ENCODE measurements at places on chromosomes 1 and 21. TPM values are rescaled to one million over a fixed set of nuclear protein-coding genes. Genes with fewer than 3 reads are reported as not detected.

DNA sequence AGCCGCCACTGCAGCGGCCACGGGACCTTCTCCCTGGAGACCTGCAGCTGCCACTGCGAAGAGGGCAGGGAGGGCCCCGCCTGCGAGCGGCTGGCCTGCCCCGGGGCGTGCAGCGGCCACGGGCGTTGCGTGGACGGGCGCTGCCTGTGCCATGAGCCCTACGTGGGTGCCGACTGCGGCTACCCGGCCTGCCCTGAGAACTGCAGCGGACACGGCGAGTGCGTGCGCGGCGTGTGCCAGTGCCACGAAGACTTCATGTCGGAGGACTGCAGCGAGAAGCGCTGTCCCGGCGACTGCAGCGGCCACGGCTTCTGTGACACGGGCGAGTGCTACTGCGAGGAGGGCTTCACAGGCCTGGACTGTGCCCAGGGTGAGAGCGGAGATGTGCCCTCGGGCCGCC is 11.7 kb downstream of the TNN start:
- H3K27me3 ChIP-seq, result no peaks in the 10 kb centered on the region
- DNase-seq, result no peak
- H3K36me3 ChIP-seq, result no peaks in the 10 kb centered on the region
- H3K4me3 ChIP-seq, result no peak overlapping the region

Gene AGMAT
- total RNA-seq, result 0.33 TPM

DNA sequence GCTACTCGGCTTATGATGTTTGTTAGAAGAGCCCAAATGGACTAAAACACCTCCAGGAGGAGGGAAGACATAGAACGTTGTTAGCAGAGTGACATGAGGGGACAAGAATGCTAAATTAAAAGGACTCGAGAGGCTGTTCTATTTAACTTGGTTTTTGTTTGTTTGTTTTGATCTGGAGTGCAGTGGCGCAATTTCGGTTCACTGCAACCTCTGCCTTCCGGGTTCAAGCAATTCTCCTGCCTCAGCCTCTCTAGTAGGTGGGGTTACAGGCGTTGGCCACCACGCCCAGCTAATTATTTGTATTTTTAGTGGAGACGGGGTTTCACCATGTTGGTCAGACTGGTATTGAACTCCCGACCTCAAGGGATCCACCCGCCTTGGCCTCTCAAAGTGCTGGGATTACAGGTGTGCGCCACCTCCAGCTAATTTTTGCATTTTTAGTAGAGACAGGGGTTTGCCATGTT is 5.1 kb upstream of the HNRNPU start:
- H3K4me3 ChIP-seq, result no peak overlapping the region
- no peak overlapping the region for H3K27ac ChIP-seq
- no peaks in the 10 kb centered on the region for H3K36me3 ChIP-seq
- H3K4me1 ChIP-seq, result no peaks in the 10 kb centered on the region
- H3K27me3 ChIP-seq, result no peaks in the 10 kb centered on the region
- DNase-seq, result no peak

- no peak overlapping the region for H3K27ac ChIP-seq
- peak overlapping the region; percentile 7 for H3K4me3 ChIP-seq
- DNase-seq, result no peak
These were observed 51.9 kb downstream of the AGPAT3 start for GRCh38 chr21:43916691-43917514.

DNA sequence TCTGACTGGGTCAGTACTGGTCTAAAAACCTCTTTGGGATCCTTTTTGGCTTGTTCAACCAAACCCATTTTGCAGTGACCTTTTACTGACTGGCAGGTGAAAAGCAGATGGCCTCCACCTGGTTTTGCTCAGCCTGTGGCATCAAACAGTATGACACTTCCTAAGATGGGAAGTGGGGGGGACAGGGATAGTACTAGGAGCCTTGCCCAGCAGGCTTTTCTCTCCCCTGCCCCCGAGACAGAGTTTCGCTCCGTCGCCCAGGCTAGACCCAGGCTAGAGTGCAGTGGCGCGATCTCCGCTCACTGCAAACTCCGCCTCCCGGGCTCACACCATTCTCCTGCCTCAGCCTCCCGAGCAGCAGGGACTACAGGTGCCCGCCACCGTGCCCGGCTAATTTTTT is 18.3 kb downstream of the INTS3 start:
- H3K4me3 ChIP-seq, result no peak overlapping the region
- H3K36me3 ChIP-seq, result no peaks in the 10 kb centered on the region
- H3K27ac ChIP-seq, result no peak overlapping the region
- no peaks in the 10 kb centered on the region for H3K27me3 ChIP-seq
